Frontal cortex (tissue), 4 donors: ENCODE measurements at places on chromosomes 11 and 22. TPM values are rescaled to one million over a fixed set of nuclear protein-coding genes. Genes with fewer than 3 reads are reported as not detected.

The MRPL17 gene
- total RNA-seq: 18.8 TPM

GRCh38 chr11:21262992-21263391 lies 593.6 kb downstream of the NELL1 start:
- no peak for DNase-seq

GRCh38 chr11:11572386-11572785 lies 49.4 kb downstream of the GALNT18 start:
- DNase-seq: no peak

DNA sequence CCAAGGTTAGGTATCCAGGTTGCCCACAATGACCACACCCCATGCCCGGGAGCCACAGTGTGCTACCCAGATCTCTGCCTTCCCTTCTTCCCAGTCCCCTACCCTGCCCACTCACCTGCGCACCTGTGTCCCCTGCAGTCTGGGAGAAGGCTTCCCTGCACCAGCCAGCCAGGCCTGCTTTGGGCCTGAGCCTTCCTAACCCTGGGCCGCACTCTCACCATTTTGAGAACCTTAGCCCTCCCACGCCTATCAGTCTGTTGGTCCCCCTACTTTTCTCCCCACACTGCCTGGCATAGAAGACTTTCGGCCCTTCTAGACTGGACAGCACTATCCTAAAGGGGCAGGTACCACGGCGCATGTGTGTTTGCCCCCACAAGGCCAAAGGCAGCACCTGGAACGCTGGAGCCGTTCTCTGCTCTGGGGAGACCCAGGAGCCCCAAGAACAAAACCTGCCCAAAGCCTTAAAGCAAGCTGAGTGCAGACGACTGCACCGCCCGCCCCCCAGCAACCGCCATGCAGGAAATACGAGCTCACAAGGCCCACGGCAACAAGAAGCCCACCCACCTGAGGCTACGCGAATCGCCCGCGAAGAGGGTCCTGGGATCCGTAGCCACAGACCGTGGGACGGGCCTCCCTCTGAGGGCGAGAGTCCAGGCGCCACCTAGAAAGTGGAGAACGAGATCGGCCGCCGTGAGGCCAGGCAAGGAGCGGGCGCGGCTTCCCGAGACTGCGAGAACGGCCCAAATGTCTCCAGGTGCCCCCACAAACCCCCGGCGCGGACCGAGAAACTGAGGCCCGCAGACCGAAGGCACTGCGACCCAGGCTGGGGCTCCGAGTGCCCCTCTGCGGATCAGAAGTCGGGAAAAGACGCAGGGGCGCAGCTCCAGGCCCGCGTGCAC lies 546 bp downstream of the GNB1L start:
- no peak for DNase-seq

- no peak for DNase-seq
Observed at GRCh38 chr11:123601743-123602142, 52.7 kb downstream of the SCN3B start.

DNA sequence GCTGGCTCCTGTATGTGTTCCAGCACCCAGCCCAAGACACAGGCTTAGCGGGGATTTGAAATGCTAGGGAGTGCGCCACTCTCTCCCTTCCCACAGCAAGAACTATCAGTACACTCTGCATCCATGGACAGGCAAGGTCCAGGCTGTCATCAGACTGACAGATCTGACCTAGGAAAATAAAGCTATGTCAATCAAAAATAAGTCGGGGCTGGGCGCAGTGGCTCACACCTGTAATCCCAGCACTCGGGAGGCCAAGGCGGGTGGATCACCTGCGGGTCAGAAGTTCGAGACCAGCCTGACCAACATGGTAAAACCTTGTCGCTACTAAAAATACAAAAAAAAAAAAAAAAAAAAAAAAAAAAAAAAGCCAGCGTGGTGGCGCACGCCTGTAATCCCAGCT lies 1.7 kb upstream of the MOV10L1 start:
- DNase-seq: no peak

GRCh38 chr11:74877132-74877531 lies 71.8 kb downstream of the XRRA1 start:
- no peak for DNase-seq
